Activated naive CD8-positive, alpha-beta T cell treated with anti-CD3 and anti-CD28 coated beads, Interleukin-2, amount 10 ng/mL, durations not matched to agents 7 days and 5 days (primary cell): ENCODE measurements at places on chromosomes 16 and 17. TPM values are rescaled to one million over a fixed set of nuclear protein-coding genes. Genes with fewer than 3 reads are reported as not detected.

KRT20 gene
- total RNA-seq = not detected

RASD1 gene
- total RNA-seq = 1.3 TPM

RASL10B gene
- 0.09 TPM for total RNA-seq

RPS6KB1 gene
- total RNA-seq = 46.3 TPM

GAS2L2 gene
- total RNA-seq = 0.11 TPM

ASGR2 gene
- not detected for total RNA-seq

HNF1B gene
- total RNA-seq = 0.30 TPM

ZNF23 gene
- total RNA-seq = 9.6 TPM

ACSM2A gene
- total RNA-seq = not detected

KRT14 gene
- not detected for total RNA-seq

PTGES3L gene
- total RNA-seq = 0.39 TPM

WNT3 gene
- not detected for total RNA-seq

GPS1 gene
- 76.0 TPM for total RNA-seq

OR1A1 gene
- total RNA-seq = not detected

FTSJ3 gene
- total RNA-seq = 56.7 TPM

GRCh38 chr17:80858301-80859001 lies 133.2 kb upstream of the CHMP6 start:
- DNase-seq = no peak

GRCh38 chr17:28527859-28528258 lies 21.7 kb downstream of the FOXN1 start:
- DNase-seq = no peak

GRCh38 chr16:2924901-2925755 lies 13.4 kb downstream of the FLYWCH1 start:
- no peak for DNase-seq

DNA sequence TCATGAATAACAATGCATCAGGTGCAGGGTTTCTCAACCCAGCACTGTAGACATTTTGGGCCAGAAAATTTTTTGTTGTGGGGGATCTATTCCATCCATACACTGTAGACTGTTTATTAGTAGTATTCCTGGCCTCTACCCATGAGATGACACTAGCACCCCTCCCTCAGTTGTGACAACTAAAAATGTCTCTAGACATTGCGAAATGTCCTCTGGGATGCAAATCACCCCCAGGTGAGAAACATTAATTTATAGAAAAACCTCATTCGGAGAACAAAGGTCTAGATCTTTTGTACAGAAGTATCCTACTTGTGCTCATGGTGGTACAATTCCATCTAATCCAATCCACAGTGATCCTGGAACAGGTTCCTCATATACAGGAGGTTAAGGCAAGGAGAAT lies 4.3 kb downstream of the ADAT1 start:
- no peak for DNase-seq

GRCh38 chr17:5562661-5563360 lies 21.5 kb downstream of the NLRP1 start:
- DNase-seq = no peak

DNA sequence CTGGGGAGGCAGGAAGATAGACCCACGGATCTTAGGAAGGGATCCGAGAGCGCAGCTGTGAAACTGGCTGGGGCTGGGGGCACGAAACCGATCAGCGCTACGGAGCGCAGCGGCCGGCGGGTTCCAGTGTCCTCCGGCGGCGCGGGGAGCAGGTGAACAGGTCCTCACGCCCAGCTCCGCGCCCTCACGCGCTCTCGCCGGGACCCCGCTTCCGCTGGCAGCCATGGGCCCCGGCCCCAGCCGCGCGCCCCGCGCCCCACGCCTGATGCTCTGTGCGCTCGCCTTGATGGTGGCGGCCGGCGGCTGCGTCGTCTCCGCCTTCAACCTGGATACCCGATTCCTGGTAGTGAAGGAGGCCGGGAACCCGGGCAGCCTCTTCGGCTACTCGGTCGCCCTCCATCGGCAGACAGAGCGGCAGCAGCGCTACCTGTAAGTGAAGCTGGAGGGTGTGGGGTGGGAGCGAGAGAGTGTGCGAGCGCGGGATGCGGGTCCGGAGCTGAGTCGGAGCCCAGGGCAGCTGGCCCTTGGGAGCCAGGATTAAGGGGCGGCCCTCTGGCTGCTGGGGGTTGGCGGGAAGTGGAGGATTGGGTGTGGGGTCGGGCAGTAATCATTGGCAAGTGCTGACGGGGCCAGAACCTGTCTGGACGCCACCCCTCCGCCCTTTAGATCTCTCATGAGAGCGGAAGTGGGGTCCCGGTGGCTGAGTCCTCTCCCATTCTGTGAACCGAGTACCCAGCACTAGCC lies 479 bp downstream of the ITGA3 start:
- DNase-seq = peak; percentile 76

DNA sequence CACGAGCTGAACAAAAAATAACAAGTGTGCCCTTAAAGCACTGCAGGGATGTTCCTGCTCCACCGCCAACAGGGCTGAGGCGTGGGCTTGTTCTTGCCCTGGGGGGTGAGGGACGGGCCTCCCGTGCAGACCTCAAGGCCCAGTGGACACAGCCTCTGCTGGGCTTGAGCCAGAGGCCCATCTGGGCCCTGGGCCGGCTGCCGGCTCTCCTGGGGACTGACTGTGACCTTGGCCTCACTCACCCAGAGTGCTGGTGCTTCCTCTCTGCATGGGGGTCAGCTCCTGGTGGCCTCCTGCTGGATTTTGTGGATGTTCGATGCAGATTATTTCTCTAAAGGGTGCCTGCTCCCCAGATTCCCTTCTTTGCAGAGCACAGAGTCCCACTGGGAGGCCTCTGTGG lies 54.2 kb upstream of the CDR2 start:
- no peak for DNase-seq

GRCh38 chr16:80577485-80578280 lies 36.9 kb downstream of the DYNLRB2 start:
- DNase-seq = no peak

- no peak for DNase-seq
Observed at GRCh38 chr17:50945779-50946222, 79.6 kb upstream of the TOB1 start.

GRCh38 chr16:57863434-57864160 lies 61.3 kb upstream of the KIFC3 start:
- DNase-seq = no peak

GRCh38 chr16:81821436-81822128 lies 42.5 kb downstream of the PLCG2 start:
- no peak for DNase-seq

GRCh38 chr16:23934610-23935236 lies 98.9 kb downstream of the PRKCB start:
- no peak for DNase-seq

GRCh38 chr16:51880776-51881175 lies 666.2 kb downstream of the TOX3 start:
- no peak for DNase-seq

GRCh38 chr17:17606416-17607000 lies 15.0 kb upstream of the PEMT start:
- DNase-seq = no peak

DNA sequence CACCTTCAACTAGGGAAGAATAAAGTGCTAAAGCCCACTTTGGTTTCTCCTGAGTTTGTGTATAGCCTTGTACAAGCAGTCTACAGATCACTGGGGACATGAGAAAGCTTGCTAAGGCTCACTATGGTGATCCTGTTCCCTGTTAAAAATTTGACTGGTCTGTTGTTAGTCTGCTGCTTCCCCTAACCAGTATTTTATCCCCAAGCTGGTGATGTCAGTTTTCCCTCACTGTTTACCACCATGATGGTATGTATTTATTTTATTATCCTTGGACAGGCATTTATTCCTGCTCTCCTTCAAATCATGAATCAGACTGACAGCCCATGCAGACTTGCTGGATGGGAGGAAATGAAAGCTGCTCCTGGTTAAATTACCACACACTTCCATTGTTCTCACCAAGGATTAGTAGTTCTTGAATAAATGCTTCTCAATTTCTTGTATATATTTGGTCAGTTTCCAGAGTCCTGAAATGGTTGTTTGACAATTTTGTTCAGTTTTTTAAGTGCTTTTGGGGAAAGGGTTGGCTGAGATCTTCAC lies 99.6 kb downstream of the CA4 start:
- no peak for DNase-seq

DNA sequence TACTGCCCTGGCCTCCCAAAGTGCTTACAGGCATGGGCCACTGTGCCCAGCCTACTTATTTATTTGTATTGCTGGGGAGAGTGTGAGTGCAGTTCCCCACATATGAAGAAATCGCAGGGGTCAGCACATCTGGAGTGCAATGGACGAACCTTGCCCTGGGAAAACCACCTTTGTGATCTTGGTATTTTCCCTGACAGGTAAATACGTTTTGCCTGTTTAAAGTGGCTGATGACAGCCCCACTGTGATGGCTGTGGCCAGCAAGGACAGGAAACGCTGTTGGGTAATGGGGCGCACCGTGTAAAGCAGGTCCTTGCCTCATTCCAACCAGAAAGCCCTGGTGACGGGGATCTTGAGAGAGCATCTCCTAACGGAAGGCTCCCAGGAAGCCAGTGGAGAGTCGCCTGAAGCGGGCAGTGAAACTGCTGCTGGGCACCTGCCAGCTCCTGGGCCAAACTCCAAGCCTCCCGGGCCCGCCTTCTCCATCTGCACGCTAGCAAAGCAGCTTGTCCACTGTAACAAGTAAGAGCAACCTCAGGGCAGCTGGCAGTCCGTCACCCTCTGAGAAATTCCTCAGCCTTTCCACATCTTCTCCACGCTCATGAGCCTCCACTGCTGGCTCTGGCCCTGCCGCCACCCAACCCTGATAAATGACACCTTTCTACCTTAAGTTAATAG lies 17.5 kb downstream of the EMC8 start:
- no peak for DNase-seq

DNA sequence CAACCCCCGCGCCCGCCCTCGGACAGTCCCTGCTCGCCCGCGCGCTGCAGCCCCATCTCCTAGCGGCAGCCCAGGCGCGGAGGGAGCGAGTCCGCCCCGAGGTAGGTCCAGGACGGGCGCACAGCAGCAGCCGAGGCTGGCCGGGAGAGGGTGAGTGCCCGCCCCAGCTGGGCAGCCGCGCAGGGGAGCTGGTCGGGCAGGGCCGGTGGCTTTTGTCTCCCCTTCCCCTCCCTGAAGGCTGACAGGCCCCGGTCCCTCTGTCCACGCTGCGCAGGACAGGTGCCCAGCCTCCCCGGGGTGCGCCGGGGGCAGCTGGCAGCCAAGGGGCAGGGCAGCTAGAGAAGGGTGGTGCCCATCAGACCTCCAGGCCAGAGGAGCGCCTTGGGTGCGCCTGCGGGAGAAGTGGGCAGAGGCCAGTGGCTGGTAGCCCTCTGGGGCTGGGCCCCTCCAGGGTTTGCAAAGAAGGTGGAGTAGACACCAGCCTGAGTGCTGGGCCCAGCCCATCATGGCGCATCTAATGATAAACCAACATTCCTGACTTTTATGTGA lies 278 bp downstream of the ITGB4 start:
- DNase-seq = no peak

GRCh38 chr17:82309656-82310570 lies 7.5 kb downstream of the CD7 start:
- DNase-seq = peak; percentile 28

- no peak for DNase-seq
Observed at GRCh38 chr16:50574745-50575136, 26.5 kb downstream of the NKD1 start.
